ENCODE measurements at places on chromosomes 5 and 9.

- H3K27me3 ChIP-seq, result no peaks in the 10 kb centered on the region
- no peaks in the 10 kb centered on the region for H3K4me1 ChIP-seq
- no peaks in the 10 kb centered on the region for H3K36me3 ChIP-seq
- no peak for DNase-seq
- H3K4me3 ChIP-seq, result no peak overlapping the region
These were observed 21.0 kb upstream of the PTPRD start for GRCh38 chr9:10633785-10634184.

GRCh38 chr5:90598293-90598692, 39.7 kb downstream of the ADGRV1 start:
- DNase-seq, result no peak
- H3K4me3 ChIP-seq, result no peak overlapping the region
- no peaks in the 10 kb centered on the region for H3K27me3 ChIP-seq
- H3K36me3 ChIP-seq, result no peaks in the 10 kb centered on the region

DNA sequence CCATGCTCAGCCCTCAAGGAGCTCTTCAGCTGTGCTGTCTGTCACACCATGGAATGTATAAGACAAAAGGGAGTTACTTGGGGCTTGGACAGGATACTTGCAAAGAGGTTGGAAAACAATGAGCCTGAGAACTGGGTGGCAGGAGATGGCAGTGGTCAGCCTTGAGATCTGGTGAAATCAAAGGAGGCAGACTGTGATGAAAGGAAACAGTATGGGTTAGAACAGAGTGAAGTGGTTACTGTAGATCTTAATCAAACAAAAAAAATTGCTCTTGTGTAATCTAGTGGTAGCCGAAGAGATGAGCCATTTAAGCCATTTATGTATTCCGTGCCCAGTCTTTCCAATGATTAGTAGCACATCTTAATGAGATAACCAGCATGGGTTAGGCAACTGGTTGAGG, 142.2 kb downstream of the SV2C start:
- no peak overlapping the region for H3K27ac ChIP-seq
- H3K27me3 ChIP-seq, result no peaks in the 10 kb centered on the region
- H3K4me3 ChIP-seq, result no peak overlapping the region

- no peak overlapping the region for H3K27ac ChIP-seq
- H3K4me3 ChIP-seq, result no peak overlapping the region
- H3K36me3 ChIP-seq, result no peaks in the 10 kb centered on the region
- no peaks in the 10 kb centered on the region for H3K4me1 ChIP-seq
- H3K27me3 ChIP-seq, result no peaks in the 10 kb centered on the region
- DNase-seq, result no peak
These were observed 458.7 kb downstream of the CDH9 start for GRCh38 chr5:26579712-26580111.

DNA sequence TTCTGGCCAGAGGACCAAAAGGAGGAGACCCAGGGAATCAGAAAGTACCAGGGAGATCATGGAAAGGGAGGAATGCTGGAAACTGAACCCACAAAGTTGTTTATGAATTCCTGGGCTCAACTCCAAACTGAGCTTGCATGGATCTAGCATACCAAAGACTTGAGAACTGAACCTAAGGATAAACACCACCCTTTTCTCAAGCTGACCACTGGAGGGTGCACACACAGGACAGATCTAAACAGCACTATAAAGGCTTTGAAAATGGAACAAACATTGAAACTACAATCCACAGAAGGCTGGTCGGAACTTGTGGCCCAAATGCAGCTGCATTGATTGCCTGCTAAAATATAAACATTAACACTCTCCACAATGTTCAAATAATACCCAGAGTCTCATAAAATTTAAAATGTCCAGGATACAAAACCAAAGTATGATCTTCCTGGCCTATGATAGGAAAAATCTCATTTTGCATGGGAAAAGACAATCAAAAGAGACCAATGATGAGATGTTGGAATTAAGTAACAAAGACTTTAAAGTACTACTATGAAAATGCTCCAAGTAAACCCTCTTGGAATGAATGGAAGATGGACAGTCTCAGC, 15.6 kb upstream of the IRF1 start:
- no peaks in the 10 kb centered on the region for H3K27me3 ChIP-seq
- H3K4me3 ChIP-seq, result no peak overlapping the region
- no peak for DNase-seq
- H3K4me1 ChIP-seq, result no peaks in the 10 kb centered on the region
- peak overlapping the region; percentile 77 for H3K27ac ChIP-seq

DNA sequence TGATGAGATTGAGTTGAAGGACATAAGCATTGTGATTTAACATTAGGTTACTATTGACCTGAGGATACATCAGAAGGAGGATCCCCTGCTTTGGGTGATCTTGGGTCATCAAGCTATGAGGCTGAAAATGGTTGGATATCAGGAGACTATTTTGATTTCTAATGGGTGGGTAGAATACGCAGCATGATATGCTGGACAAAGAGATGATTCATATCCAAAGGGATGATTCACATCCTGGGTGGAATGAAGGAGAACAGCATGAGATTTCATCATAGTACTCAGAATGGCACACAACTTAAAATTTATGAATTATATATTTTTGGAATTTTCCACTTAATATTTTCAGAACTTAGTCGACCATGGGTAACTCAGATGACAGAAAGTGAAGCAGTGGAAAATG, 1759.5 kb upstream of the C9orf72 start:
- no peak overlapping the region for H3K27ac ChIP-seq
- H3K4me1 ChIP-seq, result no peaks in the 10 kb centered on the region
- H3K36me3 ChIP-seq, result no peaks in the 10 kb centered on the region
- no peak for DNase-seq

GRCh38 chr5:55173687-55174230, 782 bp upstream of the CDC20B start:
- peak overlapping the region; percentile 66 for H3K4me3 ChIP-seq
- DNase-seq, result no peak
- H3K27me3 ChIP-seq, result peaks cover 83% of the 10 kb centered on the region
- H3K4me1 ChIP-seq, result peaks cover 11% of the 10 kb centered on the region

- H3K4me3 ChIP-seq, result no peak overlapping the region
- no peak overlapping the region for H3K27ac ChIP-seq
- no peak for DNase-seq
- H3K4me1 ChIP-seq, result peaks cover 32% of the 10 kb centered on the region
- no peaks in the 10 kb centered on the region for H3K36me3 ChIP-seq
These were observed 51.2 kb downstream of the FXN start for GRCh38 chr9:69086769-69087168.

- H3K27ac ChIP-seq, result peak overlapping the region; percentile 83
- H3K4me3 ChIP-seq, result peak overlapping the region; percentile 64
- no peaks in the 10 kb centered on the region for H3K36me3 ChIP-seq
- DNase-seq, result no peak
These were observed 1.3 kb downstream of the GADD45G start for GRCh38 chr9:89606049-89606623.

DNA sequence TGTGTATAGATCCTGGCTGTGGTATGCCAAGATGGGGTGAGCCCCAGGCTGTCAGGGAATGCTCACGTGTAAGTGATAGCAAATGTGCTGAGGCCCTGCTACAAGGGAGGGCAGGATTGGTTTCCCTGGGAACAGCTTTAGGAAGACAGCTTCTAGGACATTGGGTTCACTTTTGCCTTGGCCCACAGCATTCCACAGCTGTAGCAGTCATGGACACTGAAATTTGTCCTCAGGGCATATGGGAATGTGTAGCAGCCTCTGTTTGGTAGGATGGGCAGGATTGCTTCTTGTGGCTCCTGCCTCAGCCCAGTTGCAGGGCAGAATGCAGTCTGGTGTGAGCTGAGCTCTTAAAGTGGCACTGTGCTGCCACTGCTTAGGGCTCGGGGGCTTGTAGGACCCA, 1061.7 kb upstream of the WWC1 start:
- H3K4me1 ChIP-seq, result no peaks in the 10 kb centered on the region
- H3K27ac ChIP-seq, result no peak overlapping the region
- H3K27me3 ChIP-seq, result no peaks in the 10 kb centered on the region

All from esophagus squamous epithelium (tissue), 5 donors.